ENCODE measurements at places on chromosomes 12 and 14. TPM values are rescaled to one million over a fixed set of nuclear protein-coding genes. Genes with fewer than 3 reads are reported as not detected.
A peak's percentile ranks its signal among the peaks of the same experiment; 100 is the strongest.

Gene GDF3
- total RNA-seq = not detected

Gene SLC17A8
- total RNA-seq = 0.66 TPM

Gene KRT79
- total RNA-seq = not detected

Gene LRP6
- 72.9 TPM for total RNA-seq

Gene C12orf54
- total RNA-seq = 0.38 TPM

Gene EXOC5
- total RNA-seq = 47.2 TPM

DNA sequence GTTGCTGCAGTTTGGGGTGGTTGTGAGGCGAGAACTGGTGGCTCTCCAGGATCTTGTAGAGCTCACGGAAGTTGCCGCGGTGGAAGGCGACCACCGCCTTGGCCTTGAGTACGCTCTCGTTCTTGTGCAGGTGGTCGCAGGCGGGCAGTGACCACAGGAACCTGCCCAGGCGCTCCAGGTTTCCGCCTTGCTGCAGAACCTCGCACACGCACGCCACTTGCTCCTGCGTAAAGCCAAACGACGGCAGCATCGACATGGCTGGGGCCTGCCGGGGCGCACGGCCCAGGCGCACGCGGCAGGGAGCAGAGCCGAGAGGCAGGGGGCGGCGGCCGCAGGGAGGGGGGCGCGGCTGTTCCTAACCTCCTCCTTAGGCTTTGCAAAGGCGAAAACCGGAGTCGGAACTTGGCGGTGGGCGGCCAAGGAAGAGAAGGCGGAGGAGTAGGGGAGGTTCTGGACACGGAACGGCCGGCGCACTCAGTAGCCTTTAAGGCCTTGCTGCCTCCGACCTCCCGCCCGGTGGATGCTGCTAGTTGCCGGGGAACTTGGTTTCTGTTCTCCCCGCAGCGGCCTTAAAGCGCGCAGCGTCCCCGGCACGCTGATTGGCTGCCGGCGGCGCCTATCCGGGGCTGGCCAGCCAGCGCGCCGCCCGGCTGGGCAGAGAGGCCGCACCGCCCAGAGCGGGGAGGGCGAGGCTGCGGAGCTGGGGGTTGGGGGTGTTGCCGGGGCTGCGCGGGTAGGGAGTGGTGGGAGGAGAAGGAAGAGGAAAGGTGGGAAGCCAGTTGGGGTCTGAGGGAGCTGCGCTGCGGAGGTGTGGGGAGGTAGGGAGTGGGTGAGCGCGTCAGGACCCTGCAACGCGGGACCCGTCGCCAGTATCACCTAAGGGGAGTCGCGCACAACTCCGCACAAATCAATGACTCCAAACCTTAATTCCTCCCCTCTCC is at the start of gene SIX1:
Gene SIX1 (minus strand): TSS at position 544 of the 941 bp plus-strand sequence. CDS start 288 bp downstream, at position 256.
- H3K4me3 ChIP-seq = peak within 1 kb of the TSS; percentile 56
- peaks cover 42% of the 10 kb centered on the region for H3K4me1 ChIP-seq
- H3K36me3 ChIP-seq = no peaks in the 10 kb centered on the region
- peak; percentile 75 for DNase-seq
- peaks cover 100% of the 10 kb centered on the region for H3K27me3 ChIP-seq
- no peak within 1 kb of the TSS for H3K27ac ChIP-seq

- DNase-seq = no peak
- no peaks in the 10 kb centered on the region for H3K4me1 ChIP-seq
- H3K4me3 ChIP-seq = no peak overlapping the region
- peaks cover 13% of the 10 kb centered on the region for H3K36me3 ChIP-seq
- H3K27me3 ChIP-seq = no peaks in the 10 kb centered on the region
- H3K27ac ChIP-seq = no peak overlapping the region
Measured at GRCh38 chr12:48764521-48764920, 24.4 kb downstream of the ADCY6 start.

DNA sequence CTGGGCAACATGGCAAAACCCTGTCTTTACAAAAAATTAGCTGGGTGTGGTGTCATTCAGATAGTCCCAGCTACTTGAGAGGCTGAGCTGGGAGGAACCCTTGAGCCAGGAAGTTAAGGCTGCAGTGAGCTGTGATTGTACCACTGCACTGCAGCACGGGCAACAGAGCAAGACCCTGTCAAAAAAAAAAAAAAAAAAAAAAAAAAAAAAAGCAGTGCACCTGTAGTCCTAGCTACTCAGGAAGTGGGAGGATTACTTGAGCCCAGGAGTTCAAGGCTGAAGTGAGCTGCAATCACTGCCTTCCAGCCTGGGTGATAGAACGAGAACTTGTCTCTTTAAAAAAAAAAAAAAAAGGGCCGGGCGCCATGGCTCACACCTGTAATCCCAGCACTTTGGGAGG is 5.6 kb downstream of the REM2 start:
- no peak overlapping the region for H3K27ac ChIP-seq
- no peaks in the 10 kb centered on the region for H3K27me3 ChIP-seq
- H3K4me3 ChIP-seq = no peak overlapping the region
- H3K36me3 ChIP-seq = no peaks in the 10 kb centered on the region

DNA sequence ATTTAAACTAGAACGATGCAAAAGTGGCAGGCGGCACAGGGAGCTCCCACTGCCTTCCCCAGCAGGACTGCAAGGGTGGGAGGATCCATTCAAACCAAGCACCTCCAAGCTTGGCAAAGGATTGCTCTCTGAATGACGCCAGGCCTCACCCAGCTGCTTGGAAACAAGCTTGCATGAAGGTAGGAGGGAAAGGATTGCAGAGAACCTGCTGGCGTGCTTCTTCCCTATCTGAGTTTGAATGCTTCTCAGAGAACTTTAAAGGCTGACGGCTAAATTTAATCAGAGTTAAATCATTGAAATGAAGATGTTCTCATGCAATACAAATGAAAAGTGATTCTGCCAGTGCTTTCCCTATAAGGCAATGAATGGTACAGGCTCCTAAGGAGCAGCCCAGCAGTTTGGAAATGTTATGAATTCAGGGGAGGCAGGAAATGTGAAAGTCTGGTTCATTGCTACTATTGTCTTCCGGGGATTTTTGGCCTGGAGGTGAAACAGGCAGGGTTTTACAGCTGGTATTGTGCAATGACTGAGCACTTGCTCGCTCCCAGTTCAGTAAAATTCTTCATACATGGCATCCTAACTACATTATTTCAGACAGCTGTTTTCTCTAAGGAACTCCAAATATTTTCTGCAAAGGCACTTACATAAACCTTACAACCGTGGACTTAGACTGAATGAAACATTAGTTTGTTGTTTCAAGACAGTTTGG is 31.9 kb upstream of the DUSP6 start:
- H3K4me1 ChIP-seq = peaks cover 46% of the 10 kb centered on the region
- no peak for DNase-seq
- no peaks in the 10 kb centered on the region for H3K36me3 ChIP-seq
- no peaks in the 10 kb centered on the region for H3K27me3 ChIP-seq
- peak overlapping the region; percentile 88 for H3K27ac ChIP-seq
- no peak overlapping the region for H3K4me3 ChIP-seq

DNA sequence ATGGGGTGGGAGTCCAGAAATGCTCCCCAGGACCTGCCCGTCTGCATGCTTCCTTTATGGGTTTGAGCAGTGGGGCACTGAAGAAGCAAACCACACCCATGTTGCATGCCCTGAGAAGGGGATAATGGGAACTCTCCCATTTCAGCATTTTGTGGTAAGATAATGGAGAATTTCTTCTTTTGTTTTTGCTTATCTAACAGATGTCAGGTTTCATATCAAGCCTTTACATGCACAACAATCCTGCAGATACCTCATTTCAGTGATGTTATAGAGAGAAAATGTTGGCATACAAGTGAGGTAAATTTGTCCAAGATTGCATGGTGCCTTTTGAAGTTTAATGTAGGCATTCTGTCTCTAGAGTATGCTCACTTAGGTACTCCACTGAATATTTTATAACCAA is 177.0 kb downstream of the ALX1 start:
- no peaks in the 10 kb centered on the region for H3K27me3 ChIP-seq
- H3K36me3 ChIP-seq = no peaks in the 10 kb centered on the region
- H3K4me3 ChIP-seq = no peak overlapping the region
- no peaks in the 10 kb centered on the region for H3K4me1 ChIP-seq
- no peak overlapping the region for H3K27ac ChIP-seq

DNA sequence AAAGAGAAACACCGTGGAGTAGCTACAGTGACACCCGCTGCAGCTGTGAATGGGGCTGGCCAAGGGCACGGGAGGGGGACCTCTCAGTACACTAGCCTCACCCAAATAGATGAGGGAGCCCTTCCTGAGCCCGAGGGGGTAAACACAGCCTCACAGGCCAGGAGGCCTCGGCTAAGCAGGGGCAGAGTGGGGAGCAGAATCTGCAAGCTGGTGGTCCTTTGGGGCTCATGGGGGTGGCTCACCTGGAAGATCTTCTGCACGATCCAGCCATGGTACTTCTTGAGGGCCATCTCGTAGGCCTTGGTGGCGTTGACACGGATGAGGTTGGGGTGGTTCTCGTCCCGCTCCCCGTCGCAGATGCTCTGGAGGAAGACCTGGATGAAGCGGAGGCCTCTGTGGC is 22.2 kb upstream of the TRPV4 start:
- no peak overlapping the region for H3K27ac ChIP-seq
- H3K27me3 ChIP-seq = no peaks in the 10 kb centered on the region
- peaks cover 4% of the 10 kb centered on the region for H3K36me3 ChIP-seq

DNA sequence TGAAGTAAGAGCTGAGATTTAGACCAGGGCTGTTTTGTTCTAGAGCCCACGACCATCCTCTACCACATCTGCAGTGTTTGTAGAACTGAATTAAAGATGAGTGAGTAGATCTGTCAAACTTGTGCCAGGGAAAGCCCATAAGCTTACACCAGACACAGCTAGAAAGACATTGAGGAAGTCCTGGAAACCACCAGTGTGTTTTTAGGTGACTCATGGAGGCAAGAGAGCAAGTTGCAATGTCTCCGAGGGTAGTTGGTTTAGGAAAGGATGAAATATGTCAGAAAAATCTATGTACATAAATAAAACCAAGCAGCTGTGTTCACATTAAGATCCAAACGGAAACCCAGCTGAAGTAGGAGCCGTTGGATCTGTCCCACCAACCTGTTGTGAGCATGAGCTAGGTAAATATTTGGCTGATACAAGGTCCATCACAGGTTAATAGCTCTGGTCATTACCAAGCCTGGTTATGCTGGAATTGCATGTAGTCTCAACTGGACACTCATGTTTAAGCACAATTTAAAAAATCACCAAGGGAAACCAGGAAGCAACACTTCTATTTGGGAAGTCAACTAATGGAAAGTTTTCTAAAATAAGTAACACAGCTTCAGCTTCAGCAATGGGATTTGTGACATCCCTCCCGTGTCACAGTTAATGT is 49.9 kb upstream of the PLEKHG3 start:
- DNase-seq = no peak
- peak overlapping the region; percentile 39 for H3K27ac ChIP-seq
- H3K27me3 ChIP-seq = no peaks in the 10 kb centered on the region

DNA sequence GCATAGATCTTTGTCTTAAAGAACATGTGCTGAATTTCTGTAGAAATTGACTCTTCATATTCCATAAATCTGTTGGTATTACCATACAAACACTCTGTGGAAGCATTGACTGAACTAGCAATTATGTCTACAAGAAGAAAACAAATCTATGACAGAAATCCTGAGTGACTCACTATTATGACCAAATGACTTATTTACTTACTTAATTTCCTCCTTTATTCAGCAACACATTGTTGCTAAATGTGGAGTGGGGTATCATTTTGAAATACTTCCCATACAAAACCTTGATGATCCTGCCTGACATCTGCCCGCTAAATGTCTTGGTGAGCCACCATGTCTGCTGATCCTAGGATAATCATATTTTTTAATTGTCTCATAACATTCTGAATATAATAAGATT is 99.1 kb upstream of the SLCO1C1 start:
- no peaks in the 10 kb centered on the region for H3K27me3 ChIP-seq
- H3K36me3 ChIP-seq = no peaks in the 10 kb centered on the region
- H3K4me3 ChIP-seq = no peak overlapping the region
- peaks cover 13% of the 10 kb centered on the region for H3K4me1 ChIP-seq

- no peak for DNase-seq
- H3K36me3 ChIP-seq = no peaks in the 10 kb centered on the region
- peaks cover 2% of the 10 kb centered on the region for H3K27me3 ChIP-seq
- H3K4me1 ChIP-seq = no peaks in the 10 kb centered on the region
Measured at GRCh38 chr14:78286210-78286609, 116.0 kb downstream of the NRXN3 start.

- H3K27ac ChIP-seq = no peak overlapping the region
- DNase-seq = no peak
- H3K4me3 ChIP-seq = no peak overlapping the region
- H3K27me3 ChIP-seq = no peaks in the 10 kb centered on the region
- H3K4me1 ChIP-seq = peaks cover 3% of the 10 kb centered on the region
- peaks cover 26% of the 10 kb centered on the region for H3K36me3 ChIP-seq
Measured at GRCh38 chr14:101857226-101857625, 95.7 kb downstream of the PPP2R5C start.

DNA sequence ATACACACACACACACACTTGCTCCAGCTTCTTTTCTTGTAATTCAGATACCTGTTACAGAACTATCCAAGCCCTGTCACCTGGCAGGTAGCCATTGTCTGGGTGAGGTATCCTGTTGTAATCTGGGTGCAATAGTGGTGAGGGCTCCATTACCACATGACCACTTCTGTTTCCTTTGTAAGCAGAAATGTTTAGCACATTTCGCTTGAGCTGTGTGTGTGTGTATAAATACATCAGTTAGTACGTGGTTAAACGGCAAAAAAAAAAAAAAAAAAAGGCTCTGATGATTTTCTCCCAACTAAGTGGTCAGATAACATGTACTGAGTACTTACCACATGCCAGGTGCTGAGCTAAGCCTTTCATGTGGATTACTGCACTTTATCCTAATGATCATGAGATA is 129.3 kb upstream of the SSTR1 start:
- DNase-seq = no peak
- H3K27me3 ChIP-seq = peaks cover 3% of the 10 kb centered on the region
- no peak overlapping the region for H3K4me3 ChIP-seq
- H3K27ac ChIP-seq = no peak overlapping the region
- no peaks in the 10 kb centered on the region for H3K36me3 ChIP-seq

DNA sequence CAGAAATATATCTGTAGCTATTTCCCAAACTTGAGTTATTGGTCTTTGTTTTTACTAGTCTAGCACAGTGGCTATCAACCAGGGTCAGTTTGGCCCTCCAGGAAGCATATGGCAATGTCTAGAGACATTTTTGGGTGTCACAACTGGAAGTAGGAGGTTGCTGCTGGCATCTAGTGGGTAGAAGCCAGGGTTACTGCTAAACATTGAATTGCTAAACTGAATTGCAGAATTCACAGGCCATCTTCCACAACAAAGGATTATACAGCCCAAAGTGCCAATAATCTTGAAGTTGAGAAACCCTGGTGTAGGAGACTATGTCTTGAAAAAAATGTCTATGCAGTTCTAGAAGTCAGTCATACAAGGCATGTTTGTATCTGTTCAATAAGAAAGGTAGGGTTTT is 27.7 kb downstream of the ARHGAP5 start:
- peaks cover 14% of the 10 kb centered on the region for H3K36me3 ChIP-seq
- no peak overlapping the region for H3K27ac ChIP-seq
- peaks cover 14% of the 10 kb centered on the region for H3K4me1 ChIP-seq
- DNase-seq = no peak

DNA sequence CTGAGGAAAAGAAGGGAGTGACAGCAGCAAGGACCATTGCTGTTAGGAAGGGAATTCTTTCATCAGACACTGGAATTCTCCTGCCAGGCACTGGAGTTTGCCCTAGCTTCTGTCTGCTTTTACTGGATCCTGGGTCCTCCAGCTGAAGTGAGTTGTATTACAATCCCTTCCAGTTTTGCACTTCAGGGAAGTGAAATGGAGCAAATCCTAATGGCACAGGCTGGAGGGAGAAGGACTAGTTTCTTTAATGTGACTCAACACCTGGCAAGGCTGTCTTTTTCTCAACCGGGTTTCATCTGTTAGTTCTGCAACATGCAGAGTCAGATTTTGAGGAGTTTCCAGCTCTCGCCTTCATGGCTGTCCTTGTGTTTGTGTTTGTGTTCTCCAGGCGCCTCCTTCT is 45.8 kb downstream of the ETV6 start:
- peaks cover 5% of the 10 kb centered on the region for H3K36me3 ChIP-seq
- H3K27me3 ChIP-seq = no peaks in the 10 kb centered on the region
- peaks cover under 1% of the 10 kb centered on the region for H3K4me1 ChIP-seq
- H3K27ac ChIP-seq = no peak overlapping the region
- no peak overlapping the region for H3K4me3 ChIP-seq
- no peak for DNase-seq
